ENCODE measurements at places on chromosomes 12 and 14.

DNA sequence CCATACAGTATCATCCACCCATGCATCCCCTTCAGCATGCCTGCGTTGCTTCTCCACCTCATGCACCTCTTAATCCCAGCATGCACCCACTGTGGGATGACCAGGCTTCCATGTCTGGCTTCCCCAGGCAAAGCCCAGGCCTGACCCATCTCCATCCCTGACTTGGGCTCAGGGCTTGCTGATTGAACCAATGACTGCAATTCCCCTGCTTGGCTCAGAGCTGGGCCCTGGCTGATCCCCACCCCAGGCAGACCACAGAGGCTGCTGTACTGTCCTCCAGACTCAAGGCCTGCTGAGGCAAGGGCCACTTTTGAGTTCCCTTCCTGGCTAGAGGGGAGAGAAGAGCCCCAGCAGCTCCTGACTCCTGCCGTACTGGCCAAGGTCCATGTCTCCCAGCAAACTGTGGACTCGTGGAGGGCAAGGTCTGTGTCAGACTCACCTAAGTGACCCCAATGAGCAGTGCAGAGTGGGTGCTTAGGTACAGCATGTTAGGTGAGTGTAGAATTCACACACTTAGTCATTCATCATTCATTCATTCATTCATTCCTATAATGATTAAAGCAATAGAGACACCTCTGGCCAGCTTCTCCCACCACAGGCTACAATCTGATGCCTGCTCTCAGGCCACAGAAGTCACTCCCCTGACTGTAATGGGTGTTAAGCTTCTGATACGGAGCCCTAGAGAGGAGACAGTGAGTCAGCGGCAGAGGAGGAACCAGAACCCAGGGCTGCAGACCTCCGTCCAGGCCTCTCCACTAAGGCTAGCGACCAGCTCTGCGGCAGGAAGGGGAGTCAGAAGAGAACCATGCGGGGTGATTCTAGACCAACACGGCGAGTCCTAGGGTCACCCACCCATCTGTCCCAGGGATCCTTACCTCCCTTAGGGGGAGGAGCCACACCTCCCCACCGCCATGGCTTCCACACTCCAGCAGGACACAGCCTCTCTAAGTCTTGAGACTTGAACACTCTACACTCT lies 2.9 kb downstream of the BEGAIN start:
- DNase-seq = no peak

DNA sequence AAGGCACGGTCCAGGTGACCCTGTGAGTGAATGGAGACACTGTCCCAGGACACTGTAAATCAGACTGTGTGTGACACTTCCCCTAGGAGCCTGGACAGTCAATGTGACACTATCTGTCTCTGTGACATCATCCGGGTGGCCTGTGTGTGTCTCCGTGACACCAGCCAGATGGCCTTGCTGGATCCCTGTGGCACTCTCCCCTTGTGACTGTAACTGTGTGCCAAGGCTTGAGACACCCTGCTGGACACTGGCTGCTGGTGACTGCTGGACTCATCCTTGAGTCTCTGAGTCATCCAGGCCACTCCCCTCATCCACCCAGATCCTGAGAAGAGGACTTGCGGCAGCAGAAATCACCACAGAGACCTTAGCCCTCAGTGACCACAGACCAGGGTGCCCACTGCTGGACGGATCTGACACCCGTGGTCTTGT lies 51.6 kb downstream of the MVK start:
- no peak for DNase-seq

- DNase-seq = no peak
Observed at GRCh38 chr12:50988051-50988450, 35.7 kb downstream of the HIGD1C start.

GRCh38 chr12:53722450-53723041 lies 4.7 kb downstream of the CALCOCO1 start:
- DNase-seq = no peak

DNA sequence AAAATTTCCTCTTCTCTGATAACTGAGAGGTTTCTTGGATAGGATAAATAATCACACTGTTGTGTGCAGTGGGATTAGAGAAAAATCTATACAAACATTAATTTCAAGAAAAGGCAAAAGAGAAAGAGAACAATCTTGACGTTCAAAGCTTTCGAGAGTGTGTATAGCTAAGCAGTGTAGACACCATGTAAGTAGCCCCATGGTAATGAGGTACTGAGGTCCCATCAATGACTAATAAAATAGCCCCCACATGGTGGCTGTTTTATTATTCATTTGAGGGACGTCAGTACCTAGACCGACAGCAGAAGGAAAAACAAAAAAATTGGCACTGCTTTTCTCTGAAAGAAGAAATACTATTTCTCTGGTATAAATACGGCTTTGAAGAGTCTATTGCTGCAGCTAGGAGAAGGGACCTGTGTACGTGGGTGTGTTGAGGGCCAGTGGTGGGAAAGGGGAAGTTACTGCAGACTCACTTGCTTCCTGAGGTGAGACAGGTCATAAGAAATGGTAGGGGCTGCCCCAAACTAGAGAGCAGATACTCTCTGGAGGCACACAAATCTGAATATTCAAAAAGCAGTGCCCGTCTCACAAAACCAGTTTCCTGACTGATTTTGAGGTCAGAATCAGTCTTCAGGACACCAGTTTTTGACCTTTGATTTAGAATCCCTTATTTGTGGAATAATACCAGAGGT lies 339.8 kb downstream of the EMP1 start:
- DNase-seq = no peak

DNA sequence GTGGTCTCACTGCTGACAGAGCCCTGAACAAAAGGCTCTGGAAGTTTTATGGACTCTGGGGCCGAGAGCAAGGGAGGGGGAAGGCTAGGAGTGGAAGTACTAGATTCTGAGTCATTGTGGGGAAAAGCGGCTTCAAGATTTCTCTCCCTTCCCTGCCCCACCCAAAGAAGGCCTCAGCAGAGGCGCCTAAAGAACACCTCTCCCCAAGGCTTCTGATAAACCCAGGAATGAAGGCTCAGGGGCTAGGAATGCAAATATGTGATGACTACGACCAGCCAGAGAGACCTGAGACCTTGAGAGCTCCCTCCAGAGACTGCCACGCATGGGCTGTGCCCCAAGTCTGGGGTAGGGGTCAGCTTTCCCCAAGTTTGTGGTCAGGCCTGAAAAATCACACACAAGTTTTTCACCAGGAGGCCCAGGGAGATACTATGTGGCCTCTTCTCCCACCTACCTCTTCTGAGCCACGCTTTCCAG lies 130.7 kb upstream of the HIF1A start:
- DNase-seq = no peak

DNA sequence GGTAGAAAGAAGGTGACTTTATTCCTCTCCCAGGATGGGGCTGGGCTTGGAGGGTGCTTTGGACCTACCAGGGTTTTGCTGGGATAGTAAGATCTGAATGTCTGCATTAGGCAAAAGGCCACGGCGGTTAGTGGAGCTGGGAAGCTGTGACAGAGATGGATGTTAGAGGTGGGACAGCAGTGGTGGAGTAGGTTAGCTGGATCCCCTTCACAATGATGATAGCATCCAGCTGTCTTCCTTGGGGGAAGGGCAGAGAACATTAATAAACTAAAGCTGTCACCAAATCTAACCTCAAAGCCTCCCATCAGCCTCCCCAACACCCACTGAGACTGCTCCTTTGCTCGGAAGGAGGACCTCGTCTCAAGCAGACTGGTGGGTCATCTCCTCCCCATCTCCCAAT lies 104.8 kb downstream of the GPATCH2L start:
- no peak for DNase-seq

DNA sequence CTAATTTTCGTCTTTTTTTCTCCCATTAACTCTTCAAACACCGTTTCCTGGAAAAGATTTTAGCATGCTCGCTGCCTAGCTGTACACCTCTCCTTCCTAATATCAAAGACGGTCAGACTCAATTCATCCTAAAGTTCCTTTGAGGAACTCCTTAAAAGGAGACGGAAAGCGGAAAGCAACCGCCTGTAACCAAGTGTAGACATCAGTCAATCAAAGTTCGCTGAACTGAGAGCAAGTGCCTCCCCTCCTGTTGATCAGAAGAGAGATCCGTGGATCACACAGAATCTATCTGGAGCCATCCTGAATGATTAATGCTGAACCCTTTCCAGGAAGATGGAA lies 412 bp upstream of the TEP1 start:
- DNase-seq = no peak

DNA sequence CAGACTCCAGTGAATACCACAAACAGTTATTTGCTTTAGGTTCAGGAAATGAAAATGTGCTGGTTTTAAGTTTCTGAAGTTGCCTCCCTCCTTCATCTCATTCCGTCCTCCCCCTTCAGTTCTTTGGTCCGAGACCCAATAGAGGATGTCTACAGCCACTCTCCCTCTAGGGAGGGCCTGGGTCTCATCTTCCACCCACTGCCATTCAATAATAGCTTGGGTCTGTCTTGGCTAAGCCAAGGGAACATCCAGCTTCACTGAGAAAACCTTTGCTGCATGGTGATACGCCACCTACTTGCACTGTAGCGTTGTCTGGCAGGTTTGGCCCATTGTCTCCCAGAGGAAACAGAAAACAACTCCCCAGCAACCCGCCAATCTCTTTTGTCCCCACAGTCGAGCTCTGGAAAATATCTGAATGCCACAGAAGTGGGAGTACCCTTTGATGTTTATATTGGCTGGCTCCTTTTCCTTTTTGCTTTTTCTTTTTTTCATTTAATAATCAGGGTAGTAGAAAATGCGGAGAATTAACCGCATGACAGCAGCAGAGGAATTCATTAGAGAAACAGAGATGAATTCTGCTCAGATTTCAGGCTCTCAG lies 380.1 kb downstream of the RAD51B start:
- DNase-seq = no peak

GRCh38 chr12:49548822-49549648 lies 10.2 kb downstream of the KCNH3 start:
- no peak for DNase-seq

- DNase-seq = no peak
Observed at GRCh38 chr12:23827353-23827752, 122.1 kb downstream of the SOX5 start.

DNA sequence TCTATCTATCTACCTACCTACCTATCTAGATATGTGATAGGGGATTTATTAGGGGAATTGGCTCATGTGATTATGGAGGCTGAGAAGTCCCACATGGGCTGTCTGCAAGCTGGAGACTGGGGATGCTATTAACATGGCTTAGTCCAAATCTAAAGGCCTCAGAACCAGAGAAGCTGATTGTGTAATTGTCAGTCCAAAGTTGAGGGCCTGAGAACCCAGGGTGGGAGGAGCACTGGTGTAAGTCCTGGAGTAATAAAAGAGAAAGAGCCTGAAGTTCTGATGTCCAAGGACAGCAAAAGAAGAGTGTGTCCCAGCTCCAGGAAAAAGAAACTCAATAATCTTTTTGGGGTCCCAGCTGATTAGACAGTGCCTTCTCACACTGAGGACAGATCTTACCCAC lies 98.5 kb upstream of the SEL1L start:
- no peak for DNase-seq

GRCh38 chr14:60153991-60154390 lies 11.2 kb downstream of the DHRS7 start:
- no peak for DNase-seq

DNA sequence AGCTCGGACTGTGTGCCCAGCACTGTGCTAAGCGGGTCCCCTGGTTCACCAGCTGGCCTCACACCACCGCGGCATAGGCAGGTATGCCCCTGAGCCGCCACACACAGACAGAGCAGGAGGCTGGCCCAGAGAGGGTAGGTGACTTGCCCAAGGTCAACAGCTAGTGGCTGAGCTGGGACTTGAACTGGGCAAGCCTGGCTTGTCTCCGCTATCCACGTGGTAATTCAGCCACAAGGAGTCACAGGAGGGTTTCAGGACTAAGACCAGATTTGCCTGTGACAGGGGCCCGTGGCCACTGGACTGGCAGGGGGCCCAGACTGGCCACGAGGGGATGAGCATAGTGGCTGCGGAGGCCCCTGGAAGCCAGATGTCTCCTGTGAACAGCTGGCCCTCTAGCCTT lies 47.7 kb downstream of the NCOR2 start:
- DNase-seq = no peak

DNA sequence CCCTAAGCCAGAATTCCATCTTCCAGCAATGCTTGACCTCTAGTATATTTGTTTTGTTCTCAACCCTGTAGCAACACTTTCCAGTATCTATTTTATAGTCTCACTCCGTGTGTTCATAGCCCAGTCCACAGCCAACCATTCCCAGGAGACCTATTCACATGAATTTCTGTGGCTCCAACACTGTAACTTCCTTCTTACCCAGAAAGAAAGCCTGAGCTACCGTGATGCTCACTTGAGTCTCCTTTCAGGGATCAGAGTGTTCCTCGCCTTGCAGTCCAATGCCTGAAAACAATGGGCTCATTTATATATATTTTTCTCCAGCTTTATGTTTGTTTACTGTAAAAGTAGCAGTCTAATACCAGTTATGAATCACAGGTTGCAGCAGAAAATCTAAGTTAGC lies 645.0 kb upstream of the NOVA1 start:
- no peak for DNase-seq

DNA sequence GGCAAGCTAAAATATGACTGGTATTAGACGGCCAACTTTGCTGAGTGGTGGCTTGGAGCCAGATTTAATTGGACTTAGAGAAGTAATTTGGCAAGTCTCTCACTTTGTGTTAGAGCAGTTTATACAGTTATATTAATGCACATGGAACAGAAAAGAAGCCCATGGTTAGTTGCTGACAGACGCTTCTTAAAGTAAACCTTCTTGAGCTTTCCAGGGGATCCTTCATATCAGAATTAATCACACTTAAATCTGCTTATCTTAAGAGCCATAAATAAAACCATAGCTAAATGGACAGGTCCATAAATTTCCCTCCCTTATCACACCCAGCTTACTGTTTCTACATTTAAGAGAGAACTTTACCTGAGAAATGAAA lies 9.6 kb downstream of the GSG1 start:
- no peak for DNase-seq

DNA sequence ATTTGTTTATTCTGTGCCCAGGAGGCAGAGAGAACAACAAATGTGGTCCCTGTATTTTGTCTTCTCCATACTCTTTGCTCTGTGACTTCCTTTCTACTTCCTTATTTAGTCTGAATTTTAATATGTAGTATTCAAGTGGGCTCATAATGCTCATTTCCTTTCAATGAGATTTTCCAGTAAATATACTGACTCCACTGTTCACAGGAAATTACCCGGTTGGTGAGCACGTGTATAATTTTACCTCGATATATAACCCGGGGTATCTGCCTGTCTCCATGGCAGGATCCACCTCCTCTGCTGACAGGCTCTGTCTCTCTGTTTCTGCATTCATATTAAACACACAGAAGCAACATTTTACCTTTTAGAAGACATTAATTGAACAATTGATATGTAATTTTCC lies 166.0 kb downstream of the SLC38A4 start:
- no peak for DNase-seq

- no peak for DNase-seq
Observed at GRCh38 chr12:56723352-56723751, 1.7 kb downstream of the NACA start.

GRCh38 chr14:80714474-80714873 lies 227.1 kb downstream of the CEP128 start:
- no peak for DNase-seq

DNA sequence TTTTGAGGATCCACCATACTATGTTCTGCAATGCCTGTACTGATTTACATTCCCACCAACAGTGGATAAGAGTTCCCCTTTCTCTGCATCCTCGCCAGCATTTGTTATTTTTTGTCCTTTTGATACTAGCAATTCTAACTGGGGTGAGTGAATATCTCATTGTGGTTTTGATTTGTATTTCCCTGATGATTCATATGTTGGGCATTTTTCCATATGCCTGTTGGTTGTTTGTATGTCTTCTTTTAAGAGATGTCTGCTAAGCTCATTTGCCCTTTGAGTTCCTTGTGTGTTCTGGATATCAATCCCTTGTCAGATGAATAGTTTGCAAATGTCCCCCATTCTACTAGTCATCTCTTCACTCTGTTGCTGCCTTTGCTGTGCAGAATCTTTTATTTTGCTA lies 49.0 kb upstream of the MSRB3 start:
- DNase-seq = no peak

GRCh38 chr12:119005913-119006312 lies 24.6 kb downstream of the SRRM4 start:
- DNase-seq = no peak
